ENCODE measurements at places on chromosomes 1 and 21.
A peak's percentile ranks its signal among the peaks of the same experiment; 100 is the strongest.

GRCh38 chr21:36508948-36509347 is 29.0 kb upstream of the CLDN14 start:
- no peaks in the 10 kb centered on the region for H3K36me3 ChIP-seq
- no peaks in the 10 kb centered on the region for H3K4me1 ChIP-seq
- no peak overlapping the region for H3K4me3 ChIP-seq
- no peak for DNase-seq
- H3K27me3 ChIP-seq, result peaks cover 3% of the 10 kb centered on the region

DNA sequence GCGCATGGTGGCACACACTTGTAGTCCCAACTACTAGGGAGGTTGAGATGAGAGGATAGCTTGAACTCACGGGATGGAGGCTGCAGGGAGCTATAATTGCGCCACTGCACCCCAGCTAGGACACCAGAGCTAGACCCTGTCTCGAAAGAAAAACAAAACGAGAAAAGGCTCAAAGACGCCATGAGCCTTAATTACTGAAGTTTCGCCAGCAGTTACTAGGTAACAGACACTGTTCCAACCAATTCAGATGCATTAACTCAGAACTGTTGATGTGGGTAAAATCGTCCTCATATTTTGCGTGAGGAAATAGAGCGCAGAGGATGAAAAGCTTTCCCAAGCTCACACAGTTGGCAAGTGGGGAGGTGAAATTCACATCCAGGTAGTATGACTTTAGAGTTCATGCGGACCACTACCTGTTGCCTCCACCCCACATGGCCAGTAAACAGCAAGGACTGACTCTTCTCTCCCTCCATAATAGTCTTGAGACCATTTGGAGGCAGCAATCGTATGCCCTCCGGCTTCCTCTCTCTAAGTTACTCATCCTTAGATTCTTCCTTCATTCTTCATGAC is 40.1 kb downstream of the INAVA start:
- H3K4me3 ChIP-seq, result no peak overlapping the region
- peaks cover 2% of the 10 kb centered on the region for H3K27me3 ChIP-seq
- H3K36me3 ChIP-seq, result no peaks in the 10 kb centered on the region
- no peak for DNase-seq

GRCh38 chr21:46622226-46622625 is 13.2 kb upstream of the PRMT2 start:
- H3K27ac ChIP-seq, result no peak overlapping the region
- DNase-seq, result no peak
- H3K27me3 ChIP-seq, result peaks cover 5% of the 10 kb centered on the region
- peaks cover 5% of the 10 kb centered on the region for H3K36me3 ChIP-seq
- no peak overlapping the region for H3K4me3 ChIP-seq

DNA sequence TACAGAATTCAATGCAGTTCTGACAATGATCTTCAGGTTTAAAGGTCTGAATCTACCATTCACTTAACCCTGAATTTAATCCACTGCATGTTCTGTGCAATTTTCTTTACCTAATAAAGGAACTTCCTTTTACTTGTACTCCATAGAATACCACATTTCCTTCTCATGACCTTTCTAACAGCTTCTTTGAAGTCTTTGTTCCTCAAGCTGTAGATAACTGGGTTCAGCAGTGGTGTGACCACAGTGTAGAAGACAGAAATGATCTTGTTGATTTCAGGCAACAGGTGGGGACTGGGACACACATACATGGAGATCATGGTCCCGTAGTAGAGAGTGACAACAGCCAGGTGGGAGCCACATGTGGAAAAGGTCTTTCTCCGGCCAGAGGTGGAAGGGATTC is 878 bp downstream of the OR11L1 start:
- no peak overlapping the region for H3K4me3 ChIP-seq
- H3K36me3 ChIP-seq, result no peaks in the 10 kb centered on the region
- peaks cover 3% of the 10 kb centered on the region for H3K27me3 ChIP-seq
- peaks cover 11% of the 10 kb centered on the region for H3K4me1 ChIP-seq

DNA sequence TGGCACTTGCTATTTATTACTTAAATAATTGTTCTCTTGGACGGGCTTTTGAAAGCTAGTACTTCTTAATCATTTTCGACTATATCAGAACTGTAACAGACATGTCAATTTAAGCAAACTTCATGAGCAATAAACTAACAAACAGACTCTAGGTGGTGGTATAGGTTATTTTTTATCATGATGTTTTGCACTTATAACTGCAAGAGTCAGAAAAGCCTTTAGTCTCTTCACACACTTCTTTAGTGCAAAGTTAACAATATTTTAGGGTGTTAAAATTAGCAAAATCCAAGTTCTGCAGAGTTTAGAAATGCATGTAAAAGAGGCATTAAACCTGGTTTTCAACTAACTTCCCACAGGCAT is 2.2 kb downstream of the NRIP1 start:
- H3K4me3 ChIP-seq, result peak overlapping the region; percentile 99
- H3K4me1 ChIP-seq, result peaks cover 47% of the 10 kb centered on the region
- no peaks in the 10 kb centered on the region for H3K36me3 ChIP-seq
- H3K27ac ChIP-seq, result peak overlapping the region; percentile 99
- peaks cover 13% of the 10 kb centered on the region for H3K27me3 ChIP-seq
- DNase-seq, result no peak

- peaks cover 2% of the 10 kb centered on the region for H3K27me3 ChIP-seq
- H3K4me1 ChIP-seq, result no peaks in the 10 kb centered on the region
- H3K27ac ChIP-seq, result no peak overlapping the region
- H3K4me3 ChIP-seq, result no peak overlapping the region
- DNase-seq, result no peak
These were observed 22.7 kb downstream of the CCN1 start for GRCh38 chr1:85603086-85603880.

Measured in glutamatergic neuron (in vitro differentiated cells).